ENCODE measurements at places on chromosomes 6 and 20.

GRCh38 chr6:55957961-55958422 is 82.6 kb upstream of the BMP5 start:
- no peak for DNase-seq

DNA sequence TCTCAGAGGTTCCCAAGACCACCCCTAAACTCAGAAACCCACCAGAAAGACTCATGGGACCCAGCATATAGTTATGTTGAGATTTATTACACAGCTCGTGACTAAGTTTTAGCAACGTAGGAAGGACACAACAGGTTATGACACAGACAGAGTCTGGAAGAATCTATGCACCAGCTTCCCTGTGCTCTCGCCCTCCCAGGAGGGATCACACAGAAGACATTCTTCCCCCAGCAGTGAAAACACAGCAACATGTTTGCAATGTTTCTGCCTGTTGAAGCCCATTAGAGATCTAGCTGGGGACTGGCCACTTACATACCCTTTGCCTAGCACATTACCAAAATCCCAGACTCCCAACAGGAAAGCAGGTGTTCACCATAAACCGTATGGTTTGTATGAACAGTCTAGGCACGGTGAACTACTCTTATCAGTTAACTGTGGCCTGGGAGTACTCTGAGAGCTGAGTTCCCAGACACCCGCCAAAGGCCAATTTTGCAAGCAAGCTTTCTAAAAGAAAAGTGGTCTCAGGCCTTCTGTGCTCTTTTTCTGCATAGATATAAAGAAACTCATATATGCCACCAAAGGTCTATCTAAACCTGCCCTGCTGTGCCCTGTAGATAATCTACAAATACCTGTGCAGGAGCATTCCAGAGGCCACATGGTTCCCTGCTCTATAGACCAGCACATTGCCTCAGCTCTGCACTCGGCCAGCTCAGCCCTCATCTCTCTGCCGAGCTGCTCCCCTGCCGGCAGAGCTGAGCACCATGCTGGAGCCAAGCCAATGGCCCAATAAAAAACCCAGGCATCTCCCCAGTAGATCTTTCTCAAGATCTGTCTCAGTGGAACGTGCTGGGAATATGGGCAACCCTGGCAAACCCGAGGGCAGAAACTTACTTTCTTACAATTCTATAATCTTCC is 69.6 kb upstream of the SMIM28 start:
- no peak for DNase-seq

DNA sequence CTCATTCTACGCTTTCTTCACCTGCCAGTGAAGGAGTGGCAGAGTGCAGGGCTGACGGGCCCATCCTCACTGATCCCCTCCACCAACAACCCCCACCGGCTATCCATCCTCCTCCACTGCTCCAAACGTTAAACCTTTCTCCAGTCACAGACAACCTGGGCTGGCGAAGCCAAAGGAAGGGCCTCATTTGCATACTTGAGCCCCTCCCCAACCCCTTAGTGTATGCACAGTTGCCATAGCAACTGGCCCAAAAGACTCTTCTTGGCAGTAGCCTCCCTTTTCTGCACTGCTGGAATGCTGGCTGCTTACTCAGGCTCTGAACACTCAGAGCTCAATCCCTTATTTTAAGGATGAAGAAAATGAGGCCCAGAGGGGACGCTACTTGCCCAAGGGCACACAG is 130.3 kb downstream of the GRM4 start:
- DNase-seq: no peak

- no peak for DNase-seq
Measured at GRCh38 chr6:99943846-99944245, 50.2 kb downstream of the MCHR2 start.

GRCh38 chr6:78436335-78436734 is 431.0 kb upstream of the IRAK1BP1 start:
- no peak for DNase-seq

GRCh38 chr6:203661-204060 is 88.6 kb upstream of the DUSP22 start:
- DNase-seq: no peak

DNA sequence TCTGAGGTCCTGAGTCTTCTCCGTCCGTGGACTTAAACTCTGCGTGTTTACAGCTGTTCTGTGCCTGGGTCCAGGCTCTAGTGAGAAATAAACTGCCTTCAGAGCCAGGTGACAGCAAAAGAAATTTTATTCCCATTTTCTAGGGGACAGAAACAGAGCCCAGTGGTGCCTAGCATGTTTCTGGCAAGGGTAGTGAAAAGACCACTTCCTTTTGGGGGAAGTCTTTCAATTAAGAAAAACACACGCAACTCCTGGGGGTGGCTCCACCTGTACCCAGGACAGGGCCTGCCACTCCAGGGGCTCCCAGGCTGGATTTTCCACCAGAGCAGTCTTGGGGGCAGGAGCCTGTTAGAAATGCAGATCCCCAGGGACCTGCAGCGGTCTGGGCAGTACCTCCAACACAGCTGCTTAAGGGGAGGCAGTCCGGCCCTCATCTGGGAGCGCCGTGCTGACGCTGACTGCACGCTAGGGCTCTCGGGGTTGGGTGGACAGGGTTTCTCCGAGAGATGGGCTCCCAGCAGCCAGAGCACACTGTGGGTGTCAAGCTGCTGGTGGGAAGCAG is 23.0 kb upstream of the AVP start:
- no peak for DNase-seq

DNA sequence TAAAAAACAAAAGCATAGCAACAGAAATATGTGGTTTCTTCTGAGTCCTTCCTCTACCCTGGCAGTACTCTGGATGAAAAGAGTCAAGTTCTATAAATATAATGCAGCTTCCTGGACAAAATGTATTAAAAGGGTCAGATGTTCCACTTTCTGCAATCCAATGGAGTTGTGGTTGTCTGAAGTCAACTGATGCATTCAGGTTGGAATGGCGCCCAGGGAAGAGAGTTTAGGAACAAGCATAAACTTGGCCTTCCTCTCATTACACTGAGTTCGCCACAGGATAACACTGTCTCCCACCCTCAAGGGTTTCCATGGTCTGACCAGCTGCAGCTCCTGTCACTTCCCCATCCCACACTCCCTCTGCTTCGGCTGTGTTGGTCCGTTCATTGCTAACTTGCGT is 66.4 kb downstream of the PLEKHG1 start:
- DNase-seq: no peak

DNA sequence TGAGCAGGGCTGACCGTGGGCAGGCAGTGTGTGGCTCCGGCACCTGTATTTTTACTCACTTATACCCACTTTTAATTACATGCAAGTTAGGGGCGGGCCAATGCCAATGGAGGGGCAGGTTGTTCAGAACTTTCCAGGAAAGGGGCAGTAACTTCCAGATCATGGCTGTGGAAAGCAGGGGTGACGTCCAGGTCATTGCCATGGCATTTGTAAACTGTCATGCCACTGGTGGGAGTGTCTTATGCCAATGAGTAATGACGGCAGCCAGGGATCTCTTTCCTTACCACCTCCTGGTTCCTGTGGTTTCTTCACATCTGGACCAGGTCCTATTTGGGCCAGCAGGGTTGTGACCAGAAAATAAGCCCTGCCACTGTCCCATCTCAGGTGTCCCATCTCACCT is 258.7 kb downstream of the THBS2 start:
- no peak for DNase-seq

DNA sequence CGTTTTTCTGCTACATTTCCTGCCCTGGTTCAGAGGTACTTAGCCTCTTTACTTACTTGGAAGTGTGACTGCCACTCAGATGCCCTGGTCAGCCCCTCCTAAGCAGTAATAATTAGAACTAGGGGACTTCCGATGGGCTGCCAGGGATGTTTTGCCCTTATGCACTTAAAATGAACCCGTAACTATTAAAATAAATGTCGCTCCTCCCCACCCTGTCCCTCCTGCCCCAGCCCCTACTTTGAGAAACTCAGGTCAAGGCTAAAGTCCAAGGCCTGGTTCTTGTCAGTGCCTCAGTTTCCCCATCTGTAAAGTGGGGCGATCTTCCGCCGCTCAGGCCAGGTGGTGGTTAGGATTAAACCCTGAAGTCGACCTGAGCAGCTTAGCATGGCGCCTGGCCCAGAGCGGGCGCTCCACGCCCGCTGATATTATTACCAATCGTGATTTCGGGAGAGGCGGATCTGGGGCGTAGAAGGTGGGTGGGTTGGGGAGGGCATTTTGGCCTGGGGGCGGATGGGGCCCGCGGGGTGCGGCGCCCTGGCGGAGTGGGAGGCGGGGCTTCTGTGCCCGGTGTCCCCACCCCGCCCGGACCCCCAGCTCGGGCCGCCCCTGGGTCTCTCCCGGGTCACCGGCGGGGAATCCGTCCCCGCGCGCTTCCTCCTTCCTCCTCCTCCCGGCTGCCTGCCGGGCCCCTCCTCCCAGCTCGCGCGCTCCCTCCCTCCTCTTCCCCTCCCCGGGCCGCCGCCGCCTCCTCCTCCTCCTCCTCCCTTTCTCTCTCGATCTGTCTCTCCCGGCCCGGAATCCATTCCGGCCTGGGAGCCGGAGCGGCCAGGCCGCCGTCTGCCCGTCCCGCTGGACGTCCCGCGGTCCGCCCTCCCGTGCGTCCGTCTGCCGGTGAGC is at the start of gene SRC:
Gene SRC (plus strand): TSS at position 802 of the 897 bp plus-strand sequence. CDS start 38,014 bp downstream, outside the sequence.
- peak; percentile 64 for DNase-seq

GRCh38 chr20:64106435-64106961 is 867 bp downstream of the NPBWR2 start:
- DNase-seq: no peak

- peak; percentile 37 for DNase-seq
Measured at GRCh38 chr6:157911786-157912185, 69.9 kb upstream of the SYNJ2 start.

DNA sequence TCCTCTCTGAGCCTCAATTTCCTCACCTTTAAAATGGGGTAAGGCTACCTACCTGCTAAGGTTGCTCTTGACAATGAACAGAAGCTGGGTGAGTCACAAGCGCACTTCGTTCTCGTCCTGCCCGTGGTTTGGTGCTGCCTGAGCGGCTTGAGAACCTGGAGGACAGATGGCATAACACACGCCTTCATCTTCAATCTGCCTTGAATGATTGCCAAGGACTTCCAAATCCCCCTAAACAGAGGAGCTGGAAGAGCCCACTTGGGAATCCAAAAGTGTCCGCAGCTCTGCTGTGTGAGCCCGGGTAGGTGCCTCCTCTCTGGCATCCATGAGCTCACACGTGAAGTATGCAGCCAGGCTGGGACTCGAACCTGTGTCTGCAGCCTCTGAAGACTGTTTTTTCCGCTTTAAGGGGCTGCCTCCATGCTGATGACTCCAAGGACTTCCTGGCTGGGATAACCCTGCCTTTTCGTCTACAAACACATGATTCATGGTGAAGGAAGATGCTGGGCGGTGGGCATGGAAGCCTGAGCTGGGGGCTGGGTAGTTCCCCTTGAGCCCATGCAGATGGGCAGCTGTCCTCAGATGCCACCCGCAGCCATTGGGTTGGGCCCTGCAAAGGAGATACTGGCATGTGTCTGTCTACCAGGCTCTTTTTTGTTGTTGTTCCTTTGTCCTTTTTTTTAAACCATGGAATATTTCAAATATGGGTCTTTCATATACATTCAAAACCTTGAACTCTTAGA is 25.3 kb upstream of the CSNK2A1 start:
- peak; percentile 99 for DNase-seq

- DNase-seq: no peak
Measured at GRCh38 chr20:1718604-1719384, 61.2 kb upstream of the SIRPG start.

DNA sequence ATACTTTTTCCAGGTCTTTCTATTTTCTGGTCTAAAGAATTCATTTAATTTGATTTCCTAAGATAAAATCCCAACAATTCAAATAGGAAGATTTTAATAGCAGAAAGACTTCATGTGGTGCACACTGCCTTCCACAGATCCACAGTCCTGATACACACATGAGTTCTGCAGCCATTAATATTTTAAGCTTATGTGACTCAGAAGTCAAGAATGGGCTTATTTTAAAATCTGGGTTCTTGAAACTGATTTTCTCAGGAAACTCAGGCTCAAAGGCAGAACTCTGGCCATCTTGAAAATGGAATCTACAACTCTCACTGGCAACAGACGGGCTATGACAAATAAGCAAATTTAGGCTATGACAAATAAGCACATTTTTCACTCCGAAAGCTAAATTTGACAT is 88.2 kb downstream of the COL12A1 start:
- no peak for DNase-seq

DNA sequence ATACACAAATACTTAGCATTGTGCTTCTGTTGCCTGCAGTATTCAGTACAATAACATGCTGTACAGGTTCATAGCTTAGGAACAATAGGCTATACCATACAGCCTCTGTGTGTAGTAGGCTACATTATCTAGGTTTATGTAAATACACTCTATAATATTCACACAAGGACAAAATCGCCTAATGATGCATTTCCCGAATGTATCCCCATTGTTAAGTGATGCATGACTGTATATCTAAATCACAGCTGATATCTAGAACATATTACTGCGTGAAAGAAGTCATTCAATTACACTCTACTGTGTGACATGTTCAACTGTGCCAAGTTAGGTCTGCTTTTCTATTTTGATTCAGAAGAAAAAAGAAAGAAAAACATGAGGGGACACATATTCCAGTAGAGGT is 633.5 kb downstream of the RFPL4B start:
- DNase-seq: no peak

- no peak for DNase-seq
Measured at GRCh38 chr6:5517796-5518195, 256.5 kb downstream of the FARS2 start.

GRCh38 chr6:116190550-116190949 is 63.3 kb downstream of the TSPYL4 start:
- no peak for DNase-seq

- no peak for DNase-seq
Measured at GRCh38 chr6:8940356-8940755, 505.0 kb upstream of the SLC35B3 start.

DNA sequence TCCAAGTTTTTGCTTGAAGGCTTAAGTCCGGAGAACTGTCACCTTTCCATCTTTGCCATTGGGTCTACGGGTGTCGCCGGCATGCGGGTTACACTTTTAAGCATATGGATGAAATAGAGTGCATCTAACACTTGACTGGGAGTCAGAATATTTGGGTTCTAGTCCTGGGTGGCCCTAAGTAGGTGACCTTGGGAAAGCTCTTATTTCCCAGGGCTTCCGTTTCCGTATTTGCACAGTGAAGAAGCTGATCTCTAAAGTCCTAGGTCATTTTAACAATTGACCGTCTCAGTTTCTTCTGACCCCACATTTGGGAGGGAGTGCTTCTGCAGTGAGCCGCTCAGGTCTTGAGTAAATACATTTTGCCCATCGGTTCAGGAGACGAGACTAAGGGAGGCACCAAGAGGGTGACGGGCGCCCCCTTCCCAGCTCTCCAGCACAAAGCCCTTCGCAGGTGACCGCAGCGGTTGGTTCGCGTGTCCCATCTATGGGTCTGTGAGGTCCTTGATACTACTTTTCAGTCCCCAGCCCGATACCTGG is 651 bp upstream of the BLTP3A start:
- DNase-seq: no peak

- peak; percentile 6 for DNase-seq
Measured at GRCh38 chr6:112343977-112344376, 3.2 kb upstream of the RFPL4B start.

- peak; percentile 45 for DNase-seq
Measured at GRCh38 chr6:145814035-145814500, 527 bp downstream of the FBXO30 start.

DNA sequence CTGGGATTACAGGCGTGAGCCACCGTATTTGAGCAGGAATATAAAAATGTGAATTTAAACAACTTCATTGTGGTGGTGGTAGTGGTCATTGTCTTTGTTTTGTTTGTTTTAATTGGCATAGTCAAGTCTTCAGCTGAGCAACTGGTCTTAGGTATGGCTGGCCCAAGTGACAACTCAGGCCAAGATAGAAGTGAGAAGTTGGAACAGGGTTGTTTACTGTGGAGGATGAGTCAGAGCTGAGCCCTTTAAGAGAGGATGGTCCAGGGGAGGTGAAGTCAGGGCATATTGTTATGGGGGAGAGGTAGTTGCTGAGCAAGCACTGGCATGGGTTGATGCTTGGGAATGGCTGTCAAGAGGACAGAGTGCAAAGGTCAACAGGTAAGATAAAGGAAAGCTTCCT is 308.2 kb downstream of the FARS2 start:
- DNase-seq: no peak
